ENCODE measurements at places on chromosomes 7 and 10.

- no peak for DNase-seq
Measured at GRCh38 chr10:23204773-23205172, 12.7 kb downstream of the PTF1A start.

- peak; percentile 69 for DNase-seq
Measured at GRCh38 chr10:132479603-132480221, 57.9 kb upstream of the INPP5A start.

- no peak for DNase-seq
Measured at GRCh38 chr7:154442939-154443338, 390.7 kb downstream of the DPP6 start.

DNA sequence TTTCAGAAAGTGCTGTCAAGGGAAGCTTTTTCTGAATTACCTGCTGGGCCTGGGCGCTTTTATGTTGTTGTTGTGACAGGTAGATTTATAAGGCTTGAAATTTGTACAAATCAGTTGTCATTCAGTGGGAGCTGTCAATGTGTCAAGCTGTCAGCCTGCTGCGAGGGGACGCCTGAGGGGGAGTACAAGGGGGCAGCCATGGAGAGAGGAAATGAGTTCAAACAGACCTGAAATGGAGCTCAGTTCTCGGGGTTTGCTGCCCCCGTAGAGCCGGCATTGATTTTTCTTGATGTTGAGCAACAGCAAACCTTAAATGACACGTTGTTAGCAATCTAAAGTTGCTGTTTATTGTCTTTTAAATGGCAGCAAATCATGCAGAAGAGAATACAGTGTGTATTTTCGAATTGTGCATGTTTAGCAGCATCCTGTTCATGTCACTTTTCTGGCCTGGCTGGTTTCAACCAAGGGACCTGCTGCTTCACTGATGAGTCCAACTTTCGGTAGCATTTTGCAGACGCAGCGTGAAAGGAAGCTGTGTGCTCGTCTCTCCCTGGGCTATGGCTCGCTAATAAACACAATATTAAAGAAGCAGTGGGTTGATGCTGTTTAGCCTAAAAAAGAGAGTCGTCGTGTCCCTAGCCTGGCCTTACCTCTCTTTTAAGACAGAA lies 166.5 kb downstream of the LRMDA start:
- no peak for DNase-seq

GRCh38 chr7:47937065-47937687 lies 11.1 kb downstream of the PKD1L1 start:
- no peak for DNase-seq

Measured in chondrocyte (in vitro differentiated cells).